GM06990 (cell line): ENCODE measurements at places on chromosomes 13 and 19.

- DNase-seq: no peak
These were observed 8.4 kb downstream of the CSNK1A1L start for GRCh38 chr13:37097076-37097475.

GRCh38 chr13:48144413-48145035, 49.6 kb upstream of the MED4 start:
- DNase-seq: no peak

DNA sequence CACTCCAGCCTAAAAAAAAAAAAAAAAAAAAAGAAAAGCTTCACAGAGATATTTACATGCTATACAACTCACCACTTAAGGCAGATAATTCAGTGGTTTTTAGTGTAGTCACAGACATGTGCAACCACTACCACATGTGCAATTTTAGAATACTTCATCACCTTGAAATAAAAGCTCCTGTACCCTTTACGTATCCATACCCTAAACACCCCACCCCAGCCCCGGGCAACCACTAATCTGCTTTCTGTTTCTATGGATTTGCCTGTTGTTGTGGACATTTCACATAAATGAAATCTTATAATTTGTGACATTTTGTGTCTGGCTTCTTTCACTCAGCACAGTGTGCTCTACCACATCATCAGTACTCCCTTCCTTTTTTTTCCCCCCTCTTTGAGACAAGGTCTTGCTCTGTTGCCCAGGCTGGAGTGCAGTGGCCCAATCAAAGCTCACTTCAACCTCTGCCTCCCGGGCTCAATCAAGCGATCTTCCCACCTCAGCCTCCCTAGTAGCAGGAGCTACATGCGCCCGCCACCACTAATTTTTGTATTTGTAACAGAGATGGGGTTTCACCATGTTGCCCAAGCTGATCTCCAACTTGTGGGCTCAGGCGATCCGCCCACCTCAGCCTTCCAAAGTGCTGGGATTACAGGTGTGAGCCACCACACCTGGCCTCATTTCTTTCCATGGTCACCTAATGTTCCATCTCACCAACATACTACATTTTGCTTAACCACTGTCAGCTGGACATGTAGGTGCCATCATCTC, 4.0 kb downstream of the DDX39A start:
- no peak for DNase-seq

GRCh38 chr19:29806098-29806866, 5.5 kb upstream of the CCNE1 start:
- DNase-seq: no peak

GRCh38 chr13:103046676-103047075, 19.5 kb downstream of the SLC10A2 start:
- DNase-seq: no peak

DNA sequence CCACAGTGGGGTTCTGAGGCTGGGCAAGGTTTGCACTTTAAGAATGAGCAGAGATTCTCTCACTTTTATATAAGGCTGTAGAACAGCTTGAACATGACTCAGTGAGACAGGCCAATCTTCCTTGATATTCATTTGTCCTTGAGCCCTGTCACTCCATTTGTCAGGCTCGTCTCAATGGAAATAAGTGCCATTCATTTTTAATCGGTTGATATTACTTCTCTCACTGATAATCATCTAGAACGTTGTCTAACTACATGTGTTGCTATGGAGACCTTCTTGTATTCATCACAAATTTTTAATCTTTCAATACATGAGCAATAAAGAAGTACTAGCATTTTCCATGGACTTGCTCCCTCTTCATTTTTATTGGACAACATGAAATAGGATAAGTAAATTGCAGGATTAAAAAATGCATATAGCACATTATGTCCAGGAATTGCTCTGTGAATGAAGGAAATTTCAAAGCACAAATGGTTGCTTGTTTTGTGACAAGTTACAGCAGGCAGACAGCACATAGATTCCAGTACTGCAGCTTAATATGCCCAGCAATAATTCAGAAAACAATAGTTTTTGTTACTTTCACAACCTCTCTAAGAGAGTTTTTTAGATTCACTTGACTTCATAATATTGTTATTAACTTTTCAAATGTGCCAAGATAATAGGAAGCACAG, 1178.4 kb upstream of the ATXN8OS start:
- DNase-seq: no peak

GRCh38 chr19:739998-740715, 10.8 kb upstream of the MISP start:
- DNase-seq: no peak

DNA sequence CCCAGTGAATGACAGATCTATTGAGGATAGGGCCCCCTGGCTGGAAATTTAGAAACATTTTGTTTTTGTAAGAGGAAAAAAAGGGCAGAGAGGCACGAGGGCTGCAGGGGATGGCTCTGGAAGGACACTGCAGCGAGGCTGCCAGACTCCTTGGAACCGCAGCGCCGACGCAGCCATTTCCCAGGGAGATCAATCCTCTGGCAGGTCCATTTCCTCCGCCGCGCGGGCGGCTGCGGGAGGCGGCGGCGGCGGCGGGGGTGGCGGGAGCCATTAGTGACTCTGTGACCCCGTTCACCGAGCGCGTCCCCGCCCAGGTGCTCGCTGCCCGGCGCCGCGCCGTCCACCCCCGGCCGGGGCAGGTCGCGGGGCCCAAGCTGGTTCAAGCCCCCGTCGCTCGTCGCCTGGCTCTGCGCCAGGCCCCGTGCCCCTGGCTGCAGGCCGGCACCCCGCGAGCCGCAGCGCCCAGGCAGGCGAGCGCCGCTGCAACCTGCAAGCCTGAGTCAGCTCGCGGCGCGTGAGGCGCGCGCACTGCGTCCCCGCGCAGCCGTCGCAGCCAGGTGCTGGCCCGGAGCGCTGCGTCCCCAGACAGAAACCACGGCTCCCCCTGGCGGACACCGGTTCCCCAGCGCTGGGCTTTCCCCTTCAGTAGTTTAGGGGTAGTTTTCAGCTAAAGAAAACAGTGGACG, 192.6 kb downstream of the KATNAL1 start:
- DNase-seq: peak; percentile 94

DNA sequence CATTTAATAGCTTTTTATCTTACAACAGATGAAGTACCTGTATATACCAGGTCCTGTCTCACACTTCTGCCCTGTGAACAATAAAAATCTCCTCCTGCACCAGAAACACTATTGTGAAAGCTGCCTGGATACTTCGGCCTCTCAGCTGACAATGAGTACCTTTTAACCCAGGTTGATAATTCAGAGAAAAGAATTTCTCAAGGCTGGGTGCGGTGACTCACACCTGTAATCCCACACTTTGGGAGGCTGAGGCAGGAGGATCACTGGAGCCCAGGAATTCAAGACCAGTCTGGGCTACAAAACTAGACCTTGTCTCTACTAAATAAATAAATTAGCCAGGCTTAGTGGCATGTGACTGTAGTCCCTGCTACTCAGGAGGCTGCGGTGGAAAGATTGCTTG, 65.3 kb upstream of the TM9SF2 start:
- DNase-seq: no peak
